ENCODE measurements at places on chromosomes 13 and 19.
A peak's percentile ranks its signal among the peaks of the same experiment; 100 is the strongest.

GRCh38 chr13:105773863-105774538 lies 761.5 kb downstream of the EFNB2 start:
- DNase-seq, result no peak

GRCh38 chr13:29743201-29743786 lies 107.1 kb downstream of the UBL3 start:
- no peak for DNase-seq

DNA sequence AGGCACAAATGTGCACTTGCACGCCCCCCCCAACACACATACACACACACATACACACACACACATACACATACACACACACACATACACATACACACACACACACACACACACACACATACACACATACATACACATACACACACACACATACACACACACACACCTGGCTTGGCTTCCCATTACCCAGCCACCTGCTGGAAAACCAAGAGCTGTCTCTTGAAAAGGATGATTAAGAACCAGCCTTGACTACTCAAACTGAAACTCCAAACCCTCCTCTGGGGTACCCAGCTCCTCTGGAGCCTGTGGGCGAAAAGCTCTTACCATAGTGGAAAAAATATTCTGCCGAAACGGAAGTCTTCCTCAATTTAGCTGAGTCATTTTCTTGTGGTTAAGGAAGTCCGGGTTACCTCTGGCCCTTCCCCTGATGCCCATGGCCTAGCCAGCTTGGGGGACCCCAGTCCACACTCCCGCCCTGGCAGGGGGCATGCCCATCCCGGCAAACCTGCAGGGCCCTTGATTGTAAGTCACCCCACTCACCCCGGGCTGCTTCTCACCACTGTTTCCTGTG lies 21.9 kb downstream of the CEBPA start:
- no peak for DNase-seq

GRCh38 chr19:19737559-19738332 lies 4.8 kb upstream of the ZNF14 start:
- DNase-seq, result peak; percentile 54

DNA sequence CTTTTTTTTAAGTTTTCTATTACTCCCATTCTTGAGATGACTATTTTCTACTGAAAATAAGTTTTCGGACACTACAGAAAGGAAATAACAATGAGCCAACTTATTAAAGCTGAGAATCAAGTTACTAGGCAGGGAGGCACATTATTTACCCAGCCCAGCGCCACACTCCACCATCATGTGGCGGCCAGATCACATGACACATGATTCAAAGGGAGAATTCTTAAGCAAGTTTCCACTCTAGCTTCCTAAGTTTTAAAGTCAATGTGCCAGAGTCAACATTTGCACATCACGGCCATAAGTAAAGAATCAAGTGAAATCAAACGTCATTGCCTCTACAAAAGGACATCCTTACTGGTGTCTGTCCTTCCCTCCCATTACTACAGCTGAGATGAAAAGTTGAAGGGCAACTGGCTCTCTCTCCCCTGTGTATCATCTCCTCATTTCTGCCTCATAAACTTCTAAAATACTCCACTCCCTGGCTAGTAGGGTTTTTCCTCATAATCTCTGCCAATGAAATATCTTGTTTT lies 81.7 kb downstream of the KLF12 start:
- DNase-seq, result peak; percentile 85

DNA sequence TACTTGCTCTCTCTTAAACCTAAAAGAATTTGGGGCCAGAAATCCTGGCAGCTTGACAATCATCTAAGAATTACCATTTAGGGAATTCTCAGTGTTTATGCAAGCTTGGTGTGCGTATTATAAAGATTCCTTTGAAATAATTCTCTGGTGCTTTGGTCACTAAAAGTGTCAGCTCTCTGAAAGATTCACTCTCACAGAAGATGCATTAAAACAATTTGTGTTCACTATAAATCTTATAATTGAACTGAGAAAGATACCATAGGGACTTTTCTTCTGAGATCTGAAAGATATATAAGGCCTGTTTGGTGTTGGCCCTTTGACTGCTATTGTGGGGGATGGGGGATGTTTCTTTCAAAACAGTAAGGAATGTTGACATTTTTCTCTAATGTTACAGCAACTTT lies 27.3 kb downstream of the EPSTI1 start:
- no peak for DNase-seq

GRCh38 chr19:3284759-3285646 lies 60.5 kb downstream of the CELF5 start:
- DNase-seq, result no peak

- DNase-seq, result no peak
These were observed 113.6 kb upstream of the ARGLU1 start for GRCh38 chr13:106681536-106681935.

GRCh38 chr19:40565910-40566495 lies 10.7 kb upstream of the SHKBP1 start:
- DNase-seq, result no peak

GRCh38 chr13:94129490-94129894 lies 350.0 kb downstream of the DCT start:
- no peak for DNase-seq

- DNase-seq, result no peak
These were observed 25.4 kb downstream of the SERP2 start for GRCh38 chr13:44399074-44399473.

DNA sequence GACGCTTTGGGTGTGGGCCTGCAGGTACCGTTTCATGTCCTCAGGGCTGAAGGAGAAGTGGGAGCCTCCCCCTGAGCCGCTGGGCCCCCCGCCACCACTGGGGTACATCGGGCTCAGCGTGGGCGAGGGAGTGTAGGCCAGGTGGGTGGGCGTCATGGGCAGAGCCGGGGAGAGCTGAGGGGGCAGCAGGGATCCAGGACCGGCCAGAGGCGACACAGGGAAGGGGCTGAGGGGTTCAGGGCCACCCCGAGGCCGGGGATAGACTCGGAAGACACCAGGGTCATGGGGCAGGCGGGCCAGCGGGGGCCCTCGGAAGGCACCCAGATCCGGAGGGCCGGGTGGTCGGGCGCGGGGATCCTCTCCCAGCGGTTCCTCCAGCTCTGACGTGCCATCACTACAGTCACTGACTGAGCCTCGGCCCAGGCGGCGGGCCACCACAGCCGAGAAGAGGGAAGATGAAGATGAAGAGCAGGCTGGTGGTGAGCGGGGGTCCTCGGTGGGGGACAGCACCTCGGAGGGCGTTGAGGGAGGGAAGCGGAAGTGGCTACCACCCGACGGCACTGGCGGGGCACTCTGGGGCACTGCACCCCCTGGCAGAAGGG lies 5.7 kb downstream of the ERF start:
- no peak for DNase-seq

GRCh38 chr13:78660495-78660857 lies 1.5 kb upstream of the OBI1 start:
- no peak for DNase-seq

- DNase-seq, result no peak
These were observed 38.5 kb downstream of the SOX21 start for GRCh38 chr13:94673851-94674250.

DNA sequence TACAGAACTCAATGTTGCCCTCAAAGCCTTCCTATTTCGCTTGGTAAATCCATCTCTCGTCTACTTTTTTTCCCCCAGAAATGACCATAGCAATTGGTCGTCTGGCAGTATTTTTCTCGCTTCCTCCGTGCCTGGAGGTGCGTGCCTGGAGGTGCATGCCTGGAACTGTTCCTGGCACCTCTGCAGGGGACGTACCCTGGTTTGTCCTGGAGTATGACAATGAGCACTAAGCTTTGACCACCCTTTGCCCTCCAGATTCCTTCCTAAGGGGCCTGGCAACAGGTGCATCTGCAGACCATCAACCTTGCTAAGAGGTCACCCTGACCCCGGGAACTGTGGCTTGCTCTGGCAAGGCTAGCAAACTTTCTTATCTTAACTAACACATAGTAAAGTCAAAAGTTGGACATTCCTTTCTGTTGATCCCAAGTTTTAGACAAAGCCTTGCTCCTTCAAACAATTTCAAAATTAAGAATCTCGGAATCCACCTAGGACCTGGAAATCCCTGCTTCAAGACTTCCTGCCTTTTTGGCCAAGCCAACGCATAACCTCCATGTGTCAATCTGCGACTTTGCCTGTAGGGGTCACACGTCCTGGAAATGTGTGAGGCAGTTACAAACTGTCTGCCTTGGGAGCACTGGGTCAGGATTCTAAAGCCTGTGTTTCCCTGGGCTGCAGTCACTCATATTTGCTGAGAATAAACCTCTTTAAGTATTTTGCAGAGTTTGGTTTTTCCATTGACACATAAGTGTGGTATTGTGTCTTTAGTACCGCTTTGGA lies 28.8 kb upstream of the TUBGCP3 start:
- DNase-seq, result no peak

DNA sequence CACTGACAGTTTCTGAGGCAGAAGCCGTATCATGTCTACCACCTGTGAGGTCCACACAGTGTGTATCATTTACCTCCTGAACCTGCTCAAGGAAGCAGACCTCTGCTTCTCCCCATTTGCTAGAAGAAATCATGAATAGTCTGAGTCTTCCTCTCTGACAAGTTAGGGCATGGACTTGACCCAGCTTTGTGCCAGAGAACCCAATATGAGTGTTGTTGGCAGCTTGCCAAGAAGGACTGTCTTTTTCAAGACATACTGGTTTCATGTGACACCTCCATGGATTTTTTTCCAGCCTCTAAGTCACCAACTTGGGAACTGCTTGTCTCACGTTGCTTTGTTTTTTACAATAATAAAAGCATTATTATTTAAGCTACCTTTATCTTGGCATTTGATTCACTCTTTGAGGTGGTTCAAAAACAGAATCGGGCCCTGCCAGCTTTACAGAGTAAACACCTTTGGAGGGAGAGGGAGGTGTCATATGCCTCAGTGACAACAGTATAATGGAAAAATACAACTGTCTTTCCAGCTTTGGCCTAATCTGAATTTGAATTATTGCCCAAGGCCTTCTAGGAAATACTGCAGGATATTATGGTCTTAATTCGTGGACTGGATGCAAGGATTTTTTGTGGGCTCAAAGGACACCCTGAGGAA lies 9.6 kb downstream of the ZNF211 start:
- no peak for DNase-seq

GRCh38 chr13:48749699-48750473 lies 96.2 kb downstream of the CYSLTR2 start:
- peak; percentile 90 for DNase-seq

DNA sequence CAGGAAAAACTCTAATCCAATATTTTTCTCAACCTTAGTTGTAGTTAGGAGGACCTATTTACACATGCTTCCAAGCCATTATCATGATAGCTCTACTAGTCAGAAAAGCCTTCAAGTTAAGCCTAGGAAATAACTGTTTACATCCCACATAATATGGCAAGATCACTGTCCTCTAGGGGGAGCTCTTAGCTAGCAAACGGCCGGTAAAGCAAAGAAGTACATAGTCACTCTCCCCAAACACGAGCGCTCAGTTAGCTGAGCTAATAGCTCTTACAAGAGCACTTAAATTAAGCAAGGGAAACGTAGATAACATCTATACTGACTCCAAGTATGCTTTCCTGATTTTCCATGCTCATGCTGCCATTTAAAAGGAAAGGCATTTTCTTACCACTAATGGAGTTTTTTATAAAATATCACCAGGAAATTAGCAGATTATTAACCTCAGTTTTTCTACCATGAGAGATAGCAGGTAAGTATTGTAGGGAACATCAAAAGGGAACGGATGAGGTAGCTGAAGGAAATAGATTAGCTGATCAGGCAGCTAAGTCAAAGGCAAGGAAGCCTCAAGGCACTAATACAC lies 100.6 kb upstream of the PABPC3 start:
- DNase-seq, result peak; percentile 79

DNA sequence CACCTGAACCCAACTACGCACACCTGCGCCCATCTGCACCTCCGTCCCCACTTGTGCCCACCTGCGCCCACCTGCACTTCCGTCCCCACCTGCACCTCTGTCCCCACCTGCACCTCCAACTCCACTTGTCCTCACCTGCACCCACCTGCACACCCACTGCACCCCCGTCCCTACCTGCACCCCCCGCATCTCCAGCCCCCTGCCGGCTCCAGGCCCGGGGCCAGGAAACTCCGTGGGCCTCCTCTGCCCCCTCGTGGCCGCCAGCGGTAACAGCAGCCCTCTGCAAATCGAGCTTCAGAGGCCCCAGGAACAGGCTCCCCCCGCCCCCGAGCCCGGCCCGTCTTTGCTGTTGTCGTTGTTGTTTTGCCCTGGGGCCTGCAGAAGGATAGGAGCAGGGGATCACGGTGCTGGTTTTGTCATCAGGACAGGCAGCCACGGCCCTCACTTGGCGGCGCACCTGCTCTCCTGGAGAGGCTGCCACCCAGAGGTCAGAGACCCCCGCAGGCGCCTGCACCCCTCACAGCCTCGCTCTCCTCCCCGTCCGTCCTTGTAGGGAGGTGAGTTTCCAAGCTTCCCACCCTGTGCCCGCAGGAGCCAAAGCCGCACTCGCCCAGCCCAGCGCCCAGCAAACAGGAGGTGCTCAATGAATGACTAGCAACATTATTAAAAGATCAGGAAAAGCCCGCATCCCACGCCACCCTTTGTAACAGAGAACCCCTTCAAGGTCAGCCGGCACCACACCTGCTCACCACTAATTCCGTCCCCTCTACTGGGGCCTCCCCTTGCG lies 65.4 kb downstream of the GNG7 start:
- DNase-seq, result no peak

DNA sequence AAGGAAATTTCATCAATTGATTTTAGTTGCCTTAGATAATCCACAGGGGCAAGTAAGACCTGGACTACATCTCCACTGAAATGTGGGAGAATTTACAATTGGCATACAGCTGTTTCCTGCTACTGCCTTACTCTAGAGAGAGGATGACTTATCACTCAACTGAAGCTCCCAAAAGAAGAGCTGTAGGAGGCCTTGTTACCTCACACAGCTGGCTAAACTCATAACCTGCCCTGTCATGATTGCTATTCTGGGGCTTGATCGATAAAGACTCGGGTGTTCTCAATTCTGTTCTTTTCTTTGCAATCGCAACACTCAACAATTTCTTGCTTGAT lies 1396.4 kb downstream of the EFNB2 start:
- DNase-seq, result no peak

DNA sequence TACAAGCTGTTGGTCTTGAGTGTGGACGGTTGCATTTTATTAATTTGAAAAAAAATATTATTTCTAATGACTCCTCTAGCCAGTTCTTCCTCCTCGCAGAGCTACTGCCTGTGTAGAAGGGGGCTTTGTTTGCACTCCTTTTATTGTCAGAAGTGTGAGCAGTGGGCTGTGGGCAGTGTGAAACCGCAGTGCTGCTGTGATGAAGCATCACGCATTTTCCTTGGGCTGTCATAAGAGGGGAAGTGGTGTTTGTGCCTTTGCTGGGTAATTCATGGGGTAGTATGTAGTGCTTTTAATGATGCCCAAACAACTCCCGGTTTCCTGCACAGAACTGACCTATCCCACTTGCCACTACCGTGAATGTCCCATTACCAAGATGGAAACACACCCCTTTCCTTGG lies 357.3 kb downstream of the ZNF536 start:
- DNase-seq, result no peak

GRCh38 chr13:34300559-34300958 lies 482.6 kb downstream of the RFC3 start:
- DNase-seq, result no peak

Measured in ascending aorta (tissue), 2 donors.